ENCODE measurements at places on chromosomes 7 and 10. TPM values are rescaled to one million over a fixed set of nuclear protein-coding genes. Genes with fewer than 3 reads are reported as not detected.

DNA sequence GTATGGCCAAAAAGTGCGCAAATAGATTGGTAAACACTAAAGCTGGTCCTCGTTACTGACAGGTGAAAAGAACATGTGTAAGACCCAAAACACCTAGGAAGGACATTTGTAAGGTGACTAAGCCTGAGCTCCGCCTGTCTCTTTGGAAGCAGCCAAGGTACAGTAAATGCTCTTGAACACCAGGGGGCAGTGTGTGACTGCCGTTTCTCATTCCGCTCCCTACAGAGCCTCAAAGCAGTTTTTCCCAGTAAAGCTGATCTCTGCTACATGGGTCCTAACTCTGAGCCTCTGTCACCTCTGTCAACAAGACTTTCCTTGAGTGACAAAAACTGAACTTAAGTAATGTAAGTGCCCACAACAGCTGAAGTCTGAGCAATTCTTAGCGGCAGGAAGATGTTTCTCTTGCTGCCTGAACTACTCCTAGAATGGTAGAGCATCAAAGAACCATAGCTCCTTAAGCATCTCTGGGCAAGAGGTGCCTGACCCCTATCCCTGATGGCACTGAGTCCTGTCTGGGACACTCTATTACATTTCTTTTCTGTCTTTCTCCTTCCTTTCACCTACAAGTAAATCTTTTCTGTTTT is 238.0 kb upstream of the INHBA start:
- peak; percentile 65 for DNase-seq

DNA sequence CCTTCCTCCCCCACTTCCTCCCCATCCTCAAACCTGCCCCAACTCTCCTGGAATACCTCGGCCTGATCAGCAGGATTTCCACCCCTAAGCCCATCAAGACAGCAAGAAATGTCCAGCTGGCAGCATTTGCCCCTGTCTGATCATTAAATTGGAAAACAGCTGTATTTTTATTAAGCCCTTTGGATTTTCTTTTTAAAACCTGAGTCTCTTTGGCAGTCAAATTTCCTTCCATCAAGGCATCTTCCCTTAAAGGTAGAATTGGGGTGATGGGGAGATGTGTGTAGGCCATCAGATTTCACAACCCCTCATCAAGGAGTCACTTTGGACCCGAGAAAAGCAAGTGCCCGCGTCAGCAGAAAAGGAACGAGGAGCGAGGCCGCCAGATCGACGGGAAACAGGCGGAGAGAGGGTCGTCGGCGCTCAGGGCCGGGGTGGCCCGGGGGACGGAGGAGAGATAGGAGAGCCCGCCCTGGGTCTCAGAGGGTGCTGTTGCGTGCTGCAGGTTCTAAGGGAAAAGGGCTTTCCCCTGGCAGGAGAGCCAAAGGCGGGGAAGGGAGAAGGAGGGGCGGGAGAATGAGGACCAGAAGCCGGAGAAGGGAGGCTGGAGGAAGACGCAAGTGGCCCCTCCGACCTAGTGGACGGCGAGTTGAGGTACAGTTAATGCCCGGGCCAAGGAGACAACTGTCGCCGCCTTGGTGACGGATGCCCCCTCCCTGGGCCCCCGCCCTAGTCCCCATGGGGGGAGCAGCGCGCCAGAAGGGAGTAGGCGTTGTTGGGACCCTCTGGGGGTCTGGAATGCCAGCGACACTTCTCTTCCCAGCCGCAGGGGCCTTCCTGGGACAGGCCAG is 11.5 kb upstream of the GATA3 start:
- DNase-seq = peak; percentile 20

DNA sequence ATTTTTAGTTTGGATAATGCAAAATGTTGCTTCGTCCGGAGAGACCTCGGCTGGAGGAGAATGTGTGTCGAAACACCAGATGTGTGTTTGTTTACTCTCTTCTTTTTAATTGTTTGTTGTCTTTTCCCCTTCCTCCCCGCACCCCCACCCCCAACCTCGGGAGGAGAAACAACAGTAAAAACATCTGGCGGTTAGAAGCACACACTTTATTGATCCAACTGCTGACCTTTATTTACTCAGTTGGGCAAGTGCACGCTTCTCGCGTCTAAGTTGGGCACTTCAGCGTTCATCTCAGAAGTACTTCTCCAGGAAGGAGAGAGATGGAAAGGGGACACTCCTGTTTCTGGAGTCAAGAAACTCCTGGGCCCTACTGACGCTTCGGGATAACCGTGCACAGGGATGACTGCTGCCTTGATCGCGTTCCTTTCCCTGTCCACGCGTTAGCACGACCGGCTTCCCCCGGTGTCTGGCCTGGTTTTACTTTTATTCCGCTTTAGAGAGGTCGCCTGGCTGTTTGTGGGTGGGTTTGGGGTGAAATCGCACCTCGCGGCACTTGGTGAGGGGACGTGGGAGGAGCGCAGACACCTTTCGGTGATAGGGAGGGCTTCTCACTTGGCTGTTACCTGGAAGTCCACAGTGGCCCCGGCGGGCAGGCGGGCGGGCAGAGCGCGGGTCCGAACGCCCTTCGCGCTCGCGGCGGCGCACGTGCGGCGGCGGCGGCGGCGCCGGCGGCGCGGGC is 168.3 kb upstream of the PPP1R3A start:
- DNase-seq = peak; percentile 33

DNA sequence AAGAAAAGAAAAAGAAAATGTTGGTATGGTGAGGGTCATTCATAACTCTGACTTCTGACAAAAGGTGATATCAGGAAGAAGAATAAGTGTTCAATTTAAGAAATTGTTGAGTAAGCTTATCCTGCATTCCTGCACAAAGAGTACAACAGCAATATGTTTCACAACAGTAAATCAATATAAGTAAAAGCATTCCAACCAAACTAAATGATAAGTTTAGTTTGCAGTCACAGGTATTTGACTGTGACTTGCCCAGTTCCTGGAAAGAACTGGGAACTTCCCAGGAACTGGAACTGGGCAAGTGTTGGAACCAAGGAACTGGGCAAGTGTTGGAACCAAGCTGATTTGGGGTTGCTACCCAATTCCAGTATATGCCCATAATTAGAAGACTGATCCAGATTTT is 35.0 kb downstream of the NEURL1 start:
- no peak for DNase-seq

DNA sequence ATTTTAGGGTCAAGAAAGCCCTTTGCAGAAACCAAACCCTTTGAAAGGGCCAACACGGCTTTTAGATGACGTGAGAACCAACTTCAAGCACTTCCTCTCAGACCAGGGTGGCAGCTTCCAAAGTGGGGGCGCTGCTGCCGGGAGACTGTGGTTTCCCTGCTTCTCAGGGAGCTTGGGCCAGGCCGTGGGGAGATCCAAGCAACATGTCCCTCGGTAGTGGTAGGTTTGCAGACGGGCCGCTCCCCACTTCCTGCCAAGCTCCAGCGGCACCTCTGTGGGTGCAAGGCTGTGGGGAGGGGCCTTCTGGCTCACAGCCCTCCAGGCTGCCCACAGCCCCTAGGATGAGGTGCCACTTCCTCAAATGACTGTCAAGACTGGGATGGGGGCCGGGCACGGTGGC is 132.4 kb downstream of the FAM53B start:
- DNase-seq = no peak

The TFPI2 gene
- total RNA-seq = 1.9 TPM

The CPVL gene
- total RNA-seq = 21.8 TPM

GRCh38 chr10:93352638-93353383 is 129.3 kb downstream of the MYOF start:
- DNase-seq = no peak

The ACBD7 gene
- total RNA-seq = 0.33 TPM

DNA sequence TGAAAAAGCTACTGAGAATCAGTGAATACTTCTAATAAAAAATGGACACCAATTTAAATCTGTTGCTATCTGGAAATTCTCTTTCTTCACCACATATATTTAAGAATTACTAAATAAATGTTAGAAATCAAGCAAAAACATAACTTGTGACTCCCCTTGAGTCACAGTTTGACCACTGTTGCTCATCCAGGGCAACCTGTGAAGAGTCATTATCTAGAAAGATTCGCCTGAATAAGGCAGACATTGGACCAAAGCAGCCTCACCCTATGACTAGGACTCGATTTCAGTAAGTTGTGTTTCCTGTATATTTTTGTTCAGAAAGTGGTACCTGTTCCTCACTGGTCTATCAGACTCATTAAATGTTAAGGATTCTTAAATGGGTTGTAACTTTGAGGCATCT is 572.4 kb downstream of the ATRNL1 start:
- no peak for DNase-seq

- DNase-seq = no peak
These were observed 28.1 kb downstream of the PNLIPRP2 start for GRCh38 chr10:116648903-116649302.

- DNase-seq = no peak
These were observed 35.7 kb downstream of the POLR3A start for GRCh38 chr10:77993620-77994019.

DNA sequence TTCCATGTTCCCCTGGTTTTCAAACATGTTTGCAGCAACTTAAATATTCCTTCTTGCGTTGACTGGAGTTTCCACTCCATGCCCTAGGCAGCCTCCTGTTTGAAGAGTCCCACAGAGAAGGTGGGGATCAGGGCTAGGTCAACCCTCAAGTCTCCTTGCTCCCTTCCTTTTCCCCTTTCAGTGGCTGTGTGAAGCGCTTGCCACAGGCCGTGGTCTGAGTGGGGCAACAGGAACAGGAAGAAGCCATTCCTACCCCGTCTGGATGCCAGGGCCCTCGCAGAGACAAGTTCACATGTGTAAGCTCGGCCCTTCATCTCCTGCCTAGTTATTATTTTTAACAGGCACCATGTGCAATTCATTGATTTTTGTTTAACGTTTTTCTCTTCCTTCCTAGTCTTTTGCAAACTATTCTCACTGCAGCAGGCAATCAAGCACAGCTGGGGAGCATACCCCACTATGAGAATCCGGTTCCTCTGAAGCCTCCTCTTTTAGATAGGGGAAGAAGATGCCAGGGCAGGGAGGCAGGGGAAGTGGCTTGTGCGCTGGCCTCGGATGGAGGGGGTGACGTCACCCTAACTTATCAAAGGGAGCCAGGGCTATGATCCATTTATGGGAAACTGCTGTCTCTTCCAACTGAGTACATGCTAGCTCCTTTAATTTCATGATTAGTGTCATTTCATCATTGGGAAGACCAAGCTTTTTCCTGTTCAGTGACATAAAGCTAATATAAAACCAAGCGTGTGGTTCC is 64.2 kb downstream of the PRLHR start:
- DNase-seq = no peak

The TDRD1 gene
- 0.18 TPM for total RNA-seq

DNA sequence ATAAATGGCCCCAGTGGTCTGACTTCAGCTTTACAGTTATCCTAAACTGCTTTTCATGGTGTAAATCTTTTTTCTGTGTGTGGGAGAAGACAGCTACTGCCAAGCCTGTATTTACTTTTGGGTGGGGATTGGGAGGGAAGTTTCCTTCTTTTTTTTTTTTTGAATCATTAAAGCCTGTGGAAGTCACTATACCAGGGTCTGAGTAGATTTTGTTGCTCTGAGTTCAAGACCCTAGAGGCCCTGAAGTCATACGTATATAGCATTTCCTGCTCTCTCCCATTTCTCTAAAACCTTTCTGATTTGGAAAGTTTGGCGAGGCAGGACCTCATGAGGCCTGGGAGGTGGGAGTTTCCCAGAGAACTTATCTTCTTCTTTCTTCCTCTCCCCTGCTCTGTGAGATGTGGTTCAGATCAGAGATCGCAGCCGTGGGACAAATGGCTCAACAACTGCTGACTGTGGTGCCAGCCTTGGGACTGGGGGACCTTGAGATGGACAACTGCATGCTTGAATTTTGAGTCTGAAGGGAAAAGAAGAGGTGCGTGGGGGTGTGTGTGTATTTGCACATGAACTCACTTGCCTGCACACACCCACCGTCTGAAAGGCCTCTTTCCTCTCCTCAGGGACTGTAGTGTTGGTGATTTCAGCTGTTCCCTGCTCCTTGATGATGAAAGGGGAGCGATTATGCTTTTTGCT is 18.1 kb downstream of the LRMDA start:
- no peak for DNase-seq

- DNase-seq = no peak
These were observed 24.9 kb upstream of the TNRC18 start for GRCh38 chr7:5448378-5449037.

The UCN3 gene
- total RNA-seq = not detected

DNA sequence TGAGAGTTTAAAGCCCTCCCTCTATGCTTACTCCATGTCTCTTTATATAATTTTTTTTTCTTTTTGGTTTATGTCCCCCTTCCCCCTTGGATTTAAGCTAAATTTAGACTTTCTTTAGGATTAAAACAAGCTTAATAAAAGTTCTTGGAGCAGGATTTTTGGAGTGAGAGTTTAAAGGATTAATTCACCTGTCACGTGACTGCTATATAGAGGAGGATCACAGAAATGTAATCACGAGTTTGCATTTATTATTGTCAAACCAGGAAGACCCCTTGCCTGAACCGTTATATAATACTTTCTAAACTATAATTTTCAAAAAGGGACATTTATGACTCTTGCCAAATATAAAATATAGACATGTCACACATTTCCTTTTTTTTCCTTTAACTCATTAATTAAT is 78.1 kb upstream of the IMMP2L start:
- no peak for DNase-seq

- DNase-seq = no peak
These were observed 35.3 kb downstream of the SLC16A9 start for GRCh38 chr10:59674215-59674836.

DNA sequence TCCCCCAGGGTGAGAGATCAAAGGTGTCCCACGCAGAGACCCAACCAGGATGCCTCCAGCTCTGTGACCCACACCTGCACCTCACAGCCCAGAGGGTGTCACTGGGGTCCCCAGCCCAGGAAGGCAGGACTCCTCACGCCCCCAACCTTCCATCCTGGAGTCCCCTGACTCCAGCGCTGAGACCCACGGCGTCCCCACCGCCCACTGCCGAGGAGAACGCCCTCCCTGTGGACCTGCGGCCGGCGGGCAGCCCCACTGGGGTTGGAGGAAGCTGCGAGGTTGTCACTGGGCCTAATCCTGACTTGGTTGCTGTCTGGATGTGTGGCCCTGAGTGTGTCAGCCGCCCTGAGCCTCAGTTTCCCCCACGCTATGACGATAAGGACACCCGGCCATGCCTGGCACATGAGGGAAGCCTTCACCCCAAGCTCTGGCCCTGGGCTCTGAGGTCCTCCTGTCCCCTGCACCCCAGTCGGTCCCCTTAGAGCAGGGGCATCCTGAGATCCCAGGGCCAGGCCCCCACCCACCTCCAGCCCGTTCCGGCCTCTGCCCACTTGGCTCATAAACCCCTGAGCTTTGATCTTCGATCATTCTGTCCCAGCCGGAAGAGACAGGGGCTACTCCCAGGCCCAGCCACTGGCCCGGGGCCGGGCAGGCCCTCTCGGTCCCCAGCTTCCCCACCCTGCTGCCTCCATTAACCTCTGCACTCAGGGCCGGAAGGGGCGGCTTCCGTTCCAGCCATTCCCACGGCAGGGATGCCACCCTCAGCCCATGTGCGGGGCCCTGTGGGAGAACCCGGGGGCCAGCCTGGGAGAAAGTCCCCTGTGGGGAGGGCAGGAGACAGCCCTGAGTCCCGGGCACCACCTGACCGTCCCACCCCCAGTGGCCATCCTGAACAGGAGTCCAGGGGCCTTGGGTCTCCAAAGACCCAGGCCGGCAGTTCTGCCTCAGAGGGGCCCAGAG is 113.2 kb downstream of the MICALL2 start:
- DNase-seq = no peak

The CRTAC1 gene
- total RNA-seq = 37.3 TPM

The SFTPA1 gene
- not detected for total RNA-seq

- no peak for DNase-seq
These were observed 46.4 kb downstream of the MTURN start for GRCh38 chr7:30181211-30181610.
